ENCODE measurements at places on chromosomes 11 and 22.

DNA sequence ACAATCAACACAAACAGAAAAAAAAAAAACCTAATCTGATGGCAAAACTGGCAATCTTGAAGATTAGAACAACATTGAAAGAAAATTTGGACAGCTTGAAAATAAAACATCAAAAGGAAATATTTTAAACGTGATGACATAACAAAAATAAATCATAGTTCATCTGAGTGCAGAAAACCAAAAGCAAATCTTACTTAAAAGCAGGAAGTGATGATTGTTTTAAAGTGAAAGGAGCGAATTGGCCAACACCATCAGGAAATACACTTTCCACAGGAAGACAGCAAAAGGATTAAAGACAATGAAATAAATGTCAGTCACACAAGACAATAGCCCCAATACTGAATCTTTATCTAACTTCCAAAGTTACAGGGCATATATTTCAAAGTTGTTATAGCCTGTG, 696.5 kb upstream of the CHORDC1 start:
- no peak for DNase-seq

DNA sequence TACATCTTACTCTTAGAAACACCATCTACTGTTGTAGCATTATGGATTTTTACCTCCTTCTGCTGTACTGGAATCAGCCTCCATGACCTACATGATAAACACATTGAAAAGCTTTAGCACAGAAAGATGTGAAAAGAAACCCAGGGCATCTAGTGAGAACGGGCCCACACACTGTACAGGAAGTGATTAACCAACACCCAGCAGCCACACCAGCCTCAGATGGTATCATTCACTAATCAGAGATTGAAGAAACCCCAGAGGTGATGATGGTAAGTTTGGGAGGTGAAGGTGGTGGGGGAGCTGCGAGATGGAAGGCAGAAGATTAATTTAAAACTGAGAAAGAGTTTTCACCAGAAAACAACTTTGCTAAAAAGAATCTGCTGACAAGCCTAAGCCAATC, 46.1 kb downstream of the RASSF10 start:
- no peak for DNase-seq

- no peak for DNase-seq
Measured at GRCh38 chr11:69134957-69135356, 20.8 kb upstream of the SMIM38 start.

DNA sequence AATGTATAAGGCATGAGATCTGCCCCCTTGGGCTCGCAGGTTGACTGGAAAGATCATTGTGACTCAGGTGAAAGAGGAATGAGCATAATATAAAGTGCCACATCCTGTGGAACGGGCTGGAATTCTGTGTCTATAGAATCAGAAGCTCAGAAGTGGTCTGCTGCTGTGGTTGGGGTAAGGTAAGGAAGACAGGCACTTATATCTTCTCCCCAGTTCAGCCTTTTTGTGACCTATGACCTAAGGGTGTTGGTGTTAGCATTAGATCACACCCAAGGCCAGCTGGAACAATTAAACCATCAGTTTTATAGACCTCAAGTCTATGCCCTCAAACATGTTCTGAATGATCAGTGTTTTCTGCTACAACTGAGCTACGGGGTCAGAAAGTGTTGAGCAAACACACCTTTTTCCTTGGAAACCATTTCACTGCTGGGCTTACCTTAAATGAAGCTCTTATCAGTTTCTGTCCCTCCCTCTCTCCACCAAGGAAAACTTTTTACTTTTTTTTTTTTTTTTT, 15.7 kb upstream of the POU2AF3 start:
- no peak for DNase-seq

DNA sequence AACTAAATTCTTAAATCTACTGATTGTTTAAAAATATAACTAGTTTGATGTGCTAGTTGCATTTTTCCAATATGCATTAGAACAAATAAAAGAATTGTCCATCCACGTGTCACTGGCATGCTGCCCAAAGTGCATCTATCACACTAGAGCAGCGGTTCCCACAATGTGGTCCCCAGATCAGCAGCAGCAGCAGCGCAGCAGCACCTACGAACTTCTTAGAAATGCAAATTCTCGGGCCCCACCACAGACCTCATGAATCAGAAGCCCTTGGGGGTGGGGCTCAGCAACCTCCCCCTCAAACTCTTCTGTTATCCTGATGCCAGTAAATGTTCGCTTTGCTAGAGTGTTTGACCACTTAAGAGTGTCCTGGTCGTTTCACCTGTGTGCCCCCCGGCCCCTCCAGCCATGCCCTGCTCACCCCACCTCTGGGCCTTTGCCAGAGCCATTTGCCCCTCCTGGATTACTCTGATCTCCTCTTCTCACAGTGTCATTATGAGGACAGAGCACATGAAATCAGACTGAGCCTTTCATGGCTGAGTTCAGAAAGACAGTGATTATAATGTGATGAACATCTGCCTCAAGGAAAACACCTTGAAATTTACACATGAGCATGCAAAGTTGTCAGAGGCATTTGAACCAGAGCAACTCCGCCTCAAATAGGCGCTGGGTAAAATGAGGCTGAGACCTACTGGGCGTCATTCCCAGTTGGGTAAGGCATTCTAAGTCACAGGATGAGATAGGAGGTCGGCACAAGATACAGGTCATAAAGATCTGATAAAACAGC, 12.6 kb upstream of the VSIG10L2 start:
- DNase-seq, result no peak

DNA sequence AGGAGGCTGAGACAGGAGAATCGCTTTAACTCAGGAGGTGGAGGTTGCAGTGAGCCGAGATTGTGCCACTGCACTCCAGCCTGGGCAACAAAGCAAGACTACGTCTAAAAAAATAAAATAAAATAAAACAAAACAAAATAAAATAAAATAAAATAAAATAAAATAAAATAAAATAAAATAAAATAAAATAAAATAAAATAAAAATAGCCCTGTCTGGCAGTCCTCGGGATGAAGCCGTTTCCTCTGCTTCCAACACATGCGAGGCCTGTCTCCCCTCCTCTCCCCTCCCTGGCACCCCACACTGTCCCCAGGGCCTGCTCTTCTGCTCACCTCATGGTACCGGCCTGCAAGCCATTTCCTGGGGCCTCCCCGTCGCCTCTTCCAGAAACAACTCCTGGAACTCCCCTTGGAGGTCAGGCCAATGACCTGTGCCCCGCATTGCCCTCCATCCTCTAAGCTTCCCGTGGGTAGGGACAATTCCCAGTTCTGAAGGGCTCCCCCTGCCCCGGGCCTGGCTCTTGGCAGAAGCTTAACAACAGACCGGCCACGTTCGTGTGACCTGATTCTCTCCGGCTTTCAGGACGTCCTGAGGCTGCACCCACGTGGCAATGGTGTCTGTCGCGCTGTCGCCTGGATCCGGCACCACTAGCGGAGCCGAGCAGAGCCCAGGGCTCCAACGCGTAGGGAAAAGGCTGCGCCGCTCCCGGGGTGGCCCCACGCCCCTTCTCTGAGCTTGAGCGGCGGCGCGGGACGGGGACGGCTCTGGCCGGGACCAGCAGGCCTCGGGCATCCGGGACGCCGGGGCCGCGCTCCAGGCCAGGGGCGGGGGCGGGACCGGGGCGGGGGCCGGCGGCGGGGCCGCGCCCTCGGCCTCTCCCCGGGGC, 456 bp upstream of the PARVB start:
- DNase-seq, result peak; percentile 52

DNA sequence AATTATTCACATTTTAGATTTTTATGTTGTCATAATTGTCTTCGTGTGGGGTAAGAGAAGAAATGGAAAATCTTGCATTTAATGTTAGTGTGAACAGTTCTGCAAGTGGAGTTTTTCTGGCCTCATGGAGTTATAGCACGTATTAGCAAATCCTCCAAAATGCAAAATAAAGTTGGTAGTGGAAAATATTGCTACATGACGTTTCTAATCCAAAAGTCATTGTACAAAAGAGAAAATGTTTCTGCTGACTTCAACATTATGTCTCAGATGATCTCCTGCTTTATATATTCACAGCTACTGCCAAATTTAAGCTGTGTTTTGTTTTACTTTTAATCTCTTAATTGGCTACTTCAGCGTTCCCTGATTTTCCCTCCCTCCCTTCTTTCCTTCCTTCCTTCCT, 1804.0 kb upstream of the RAG2 start:
- DNase-seq, result no peak

DNA sequence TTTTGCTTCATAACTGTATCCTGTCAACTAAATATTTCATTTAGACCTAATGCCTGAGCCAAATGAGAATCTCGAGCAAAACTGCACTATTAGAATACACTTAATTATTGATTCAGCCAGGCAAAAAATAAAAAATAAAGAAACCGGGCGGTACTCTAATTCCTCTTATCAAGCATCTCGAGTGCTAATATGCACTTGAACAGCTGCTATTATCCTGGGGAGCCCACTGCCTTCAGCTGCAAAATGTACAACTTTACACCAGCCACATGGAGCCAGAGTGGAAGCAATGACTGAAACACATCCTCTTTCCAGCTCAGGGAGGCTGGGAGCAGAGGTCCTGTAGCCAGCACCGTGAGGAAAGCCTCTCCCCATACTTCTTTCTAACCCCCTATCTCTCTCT, 390.0 kb upstream of the CADM1 start:
- DNase-seq, result no peak

- DNase-seq, result no peak
Measured at GRCh38 chr11:45646275-45646927, 19.0 kb downstream of the CHST1 start.

DNA sequence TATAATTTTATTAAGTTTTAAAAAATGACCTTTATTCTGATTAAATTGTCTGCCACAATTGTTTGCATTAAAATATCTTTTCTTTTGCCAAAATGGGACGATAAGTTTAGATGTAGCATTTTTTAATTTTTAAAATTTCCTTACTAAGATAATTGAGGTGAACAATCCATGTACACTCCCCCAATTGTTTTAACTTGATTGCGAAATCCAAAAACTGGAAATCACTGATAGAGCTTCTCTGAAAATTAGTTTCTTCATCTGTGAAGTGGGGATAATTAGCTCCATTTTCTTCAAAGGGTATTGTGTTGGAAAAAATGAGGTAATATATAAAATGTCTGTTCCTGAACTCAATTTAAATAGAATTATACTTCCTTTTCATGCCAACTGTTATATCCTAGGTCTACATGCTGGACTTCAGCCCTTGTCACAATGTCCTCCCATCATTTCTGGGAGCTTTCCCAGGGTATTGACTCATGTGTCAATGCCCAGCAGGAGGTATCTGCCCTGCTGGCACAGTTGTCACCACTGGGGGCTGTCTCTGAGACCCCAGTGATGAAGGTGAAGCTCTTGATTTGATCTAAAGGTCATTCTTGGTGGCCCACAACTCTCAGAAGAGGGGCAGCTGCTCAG, 28.7 kb upstream of the NAV2 start:
- no peak for DNase-seq

- no peak for DNase-seq
Measured at GRCh38 chr11:76592961-76593360, 77.6 kb downstream of the LRRC32 start.

DNA sequence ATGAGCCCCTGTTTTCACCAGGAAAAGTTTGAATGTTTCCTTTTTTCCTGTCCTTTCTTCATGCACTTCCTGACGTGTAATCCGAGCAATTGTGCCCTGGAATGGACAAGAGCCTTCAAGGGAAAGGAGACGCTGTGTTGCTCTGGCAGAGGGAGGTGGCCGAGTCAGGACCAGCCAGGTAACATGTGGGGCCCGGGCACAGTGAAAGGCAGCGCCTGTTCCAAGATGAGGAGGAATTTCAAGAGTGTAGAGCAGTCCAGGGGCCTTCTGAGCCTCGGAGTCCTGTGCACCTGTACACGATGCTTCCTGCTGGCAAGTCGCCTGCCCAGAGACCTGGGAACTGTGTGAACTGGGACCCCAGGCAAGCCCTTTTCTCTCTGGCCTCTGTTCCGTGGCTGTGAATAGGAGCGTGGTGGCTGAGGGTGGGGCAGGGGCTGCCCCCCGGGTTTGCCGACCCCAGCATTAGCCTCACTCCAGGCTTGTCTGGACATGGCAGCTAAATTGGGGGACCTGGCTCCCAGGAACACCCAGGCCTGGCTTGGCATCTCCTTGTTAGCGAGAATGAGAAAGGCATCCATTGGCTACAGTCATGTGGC, 92.0 kb downstream of the MYEOV start:
- no peak for DNase-seq

DNA sequence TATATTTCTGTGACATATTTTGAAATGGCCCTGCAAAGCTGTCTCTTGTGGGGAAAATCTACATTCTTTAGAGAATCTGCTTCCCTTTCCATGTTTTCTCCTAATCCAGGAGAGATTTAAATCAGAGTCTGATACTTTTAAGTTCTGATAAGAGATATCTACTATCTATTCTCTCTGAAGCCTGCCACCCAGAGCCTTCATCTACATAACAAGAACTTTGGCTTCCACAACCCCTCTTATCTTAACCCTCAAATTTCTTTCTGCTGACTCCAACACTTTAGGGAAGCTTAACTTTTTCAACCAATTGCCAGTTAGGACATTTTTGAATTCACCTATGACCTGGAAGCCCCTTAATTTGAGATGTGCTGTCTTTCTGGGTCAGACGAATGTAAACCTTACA, 965.2 kb downstream of the TBC1D22A start:
- no peak for DNase-seq

- DNase-seq, result no peak
Measured at GRCh38 chr11:93668171-93668570, 6.7 kb downstream of the CEP295 start.

GRCh38 chr11:113690619-113691569, 15.2 kb downstream of the TMPRSS5 start:
- DNase-seq, result peak; percentile 82

DNA sequence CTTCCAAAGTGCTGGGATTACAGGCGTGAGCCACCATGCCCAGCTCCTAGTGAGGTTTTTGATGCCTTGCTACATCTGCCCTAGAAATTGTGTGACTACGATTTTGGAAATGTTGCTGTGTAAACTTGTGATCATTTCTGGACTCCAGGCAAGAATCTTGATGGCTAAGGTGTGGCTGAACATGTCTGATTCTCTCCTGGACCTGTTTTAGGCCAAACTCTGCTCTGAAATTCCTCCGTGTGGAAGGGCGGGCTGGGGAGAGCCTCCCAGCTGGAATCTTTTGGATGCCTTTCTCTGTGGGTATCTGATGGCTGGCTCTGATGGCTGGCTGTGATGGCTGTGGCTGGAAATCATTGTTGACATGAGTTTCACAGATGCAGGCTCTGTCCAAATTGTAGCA, 8.2 kb downstream of the PNPLA3 start:
- DNase-seq, result no peak

GRCh38 chr22:38327396-38327795, 10.2 kb upstream of the CSNK1E start:
- no peak for DNase-seq

DNA sequence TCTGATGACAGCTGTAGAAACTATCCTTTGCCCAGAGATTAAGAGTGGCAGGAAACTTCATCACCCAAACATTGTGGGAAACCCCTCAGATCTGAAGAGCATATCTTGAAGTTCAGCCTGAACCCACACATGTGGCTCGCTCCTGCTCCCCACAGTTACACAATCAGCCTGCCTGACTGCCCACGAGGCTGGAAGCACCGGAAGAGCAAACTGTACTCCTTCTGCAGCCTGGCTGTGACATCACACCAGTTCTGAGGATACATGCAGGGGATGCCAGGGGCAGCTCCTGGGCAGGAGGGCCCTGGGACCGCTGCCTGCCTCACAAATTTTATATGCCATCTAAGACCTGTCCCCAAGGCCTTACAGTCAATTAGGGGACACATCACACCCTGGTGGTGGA, 444.4 kb downstream of the BUD13 start:
- no peak for DNase-seq
